ENCODE measurements at places on chromosomes 1 and 21.

GRCh38 chr1:1206376-1206965, at the start of gene TNFRSF18:
Gene TNFRSF18, minus strand, starts transcription at chr1:1206592. Its CDS starts 21 bp downstream, at chr1:1206571.
- DNase-seq = no peak

GRCh38 chr1:173062150-173062938, 11.6 kb upstream of the TNFSF18 start:
- peak; percentile 29 for DNase-seq

DNA sequence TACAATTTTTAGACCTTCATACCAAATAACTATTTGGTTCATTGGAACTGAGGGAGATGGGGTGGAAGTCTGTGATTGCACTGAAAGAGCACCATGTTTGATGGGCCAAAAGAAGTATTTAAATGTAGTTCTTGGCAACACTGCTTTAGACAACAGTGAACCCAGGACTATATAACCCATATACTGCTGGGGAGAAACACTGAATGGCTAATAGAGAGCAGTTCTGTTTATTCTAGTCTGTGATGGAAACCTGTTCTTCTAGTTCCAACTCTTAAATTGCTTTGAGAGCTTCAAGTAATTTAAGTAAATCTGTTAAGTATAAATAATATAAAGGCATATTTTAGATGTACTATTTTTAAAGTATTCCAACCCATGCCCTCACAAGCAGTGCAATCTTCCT, 96.3 kb downstream of the NIBAN1 start:
- DNase-seq = no peak

DNA sequence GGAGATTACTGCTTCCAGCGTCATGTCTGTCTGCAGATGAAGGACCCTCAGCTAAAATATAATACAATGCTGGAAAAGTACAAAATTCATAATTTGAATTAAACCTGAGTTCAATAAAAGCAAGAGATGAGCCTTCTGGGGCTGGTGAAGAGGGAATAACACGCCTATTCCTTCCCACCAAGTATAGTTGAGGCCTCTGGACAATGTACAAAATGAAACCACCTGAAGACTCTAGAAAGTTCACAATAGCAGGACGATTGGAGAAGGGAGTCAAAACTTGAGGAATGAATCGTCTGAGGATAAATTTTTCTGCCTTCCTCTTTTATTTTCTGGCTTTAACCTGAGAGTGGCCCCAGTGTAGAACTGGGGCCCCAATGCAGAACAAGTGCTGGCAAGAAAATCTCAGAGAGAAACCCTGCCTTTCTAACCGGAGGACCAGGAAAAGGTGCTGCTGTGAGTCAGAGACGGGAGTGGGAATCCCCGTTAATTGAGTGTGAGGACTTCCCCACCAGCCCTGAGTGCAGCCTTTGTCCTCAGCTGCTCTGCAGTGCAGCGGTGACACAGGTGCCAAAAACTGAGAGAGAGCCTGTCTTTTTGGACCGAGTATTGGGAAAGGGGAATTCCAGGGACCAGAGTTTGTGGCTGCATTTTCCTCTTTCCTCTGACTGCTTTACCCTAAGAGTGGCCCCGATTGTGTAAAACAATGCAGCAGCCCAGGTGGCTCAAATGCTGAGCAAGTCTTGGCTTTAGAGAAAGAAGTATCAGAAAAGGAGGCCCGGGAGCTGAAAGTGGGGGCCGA, 264.9 kb downstream of the DYRK1A start:
- no peak for DNase-seq

- DNase-seq = no peak
Measured at GRCh38 chr1:193070942-193071341, 11.5 kb downstream of the RO60 start.

DNA sequence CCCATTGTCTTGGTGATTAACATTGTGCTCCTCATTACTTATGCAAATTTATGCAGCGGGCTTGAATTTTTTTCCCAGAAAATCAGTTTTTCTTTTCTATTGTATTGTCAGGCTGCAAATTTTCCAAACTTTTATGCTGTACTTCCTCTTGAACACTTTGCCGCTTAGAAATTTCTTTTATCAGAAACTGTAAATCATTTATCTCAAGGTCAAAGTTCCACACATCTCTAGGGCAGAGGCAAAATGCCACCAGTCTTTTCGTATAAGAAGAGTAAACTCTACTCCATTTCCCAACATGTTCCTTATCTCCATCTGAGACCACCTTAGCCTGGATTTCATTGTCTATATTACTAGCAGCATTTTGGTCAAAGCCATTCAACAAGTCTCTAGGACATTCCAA, 113.9 kb upstream of the OLFM3 start:
- DNase-seq = no peak

GRCh38 chr1:12811409-12811784, 19.8 kb downstream of the PRAMEF11 start:
- no peak for DNase-seq

DNA sequence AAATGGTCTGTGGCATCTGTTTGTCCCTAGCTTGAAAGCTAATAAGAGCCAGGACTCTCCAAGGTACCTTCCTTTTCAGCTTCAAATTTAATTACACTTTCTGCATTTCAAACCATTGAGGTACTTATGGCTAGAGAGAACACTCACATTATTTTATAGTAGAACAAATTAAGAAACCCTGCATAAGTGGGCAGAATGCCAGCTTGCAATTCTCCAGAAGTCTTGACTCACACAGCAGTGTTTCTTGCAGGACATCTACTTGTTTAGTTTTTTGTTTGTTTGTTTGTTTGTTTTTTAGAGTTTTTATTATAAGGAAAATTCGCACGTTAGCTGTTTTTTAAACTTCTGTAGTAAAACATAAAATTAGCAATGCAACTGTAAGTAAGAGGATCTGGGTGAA, 397.2 kb downstream of the NEGR1 start:
- no peak for DNase-seq

Measured in GM04504 (cell line).